HL-60 (cell line): ENCODE measurements at places on chromosomes 3 and 15.

- no peak for DNase-seq
These were observed 375.1 kb downstream of the FOXP1 start for GRCh38 chr3:71208211-71209095.

DNA sequence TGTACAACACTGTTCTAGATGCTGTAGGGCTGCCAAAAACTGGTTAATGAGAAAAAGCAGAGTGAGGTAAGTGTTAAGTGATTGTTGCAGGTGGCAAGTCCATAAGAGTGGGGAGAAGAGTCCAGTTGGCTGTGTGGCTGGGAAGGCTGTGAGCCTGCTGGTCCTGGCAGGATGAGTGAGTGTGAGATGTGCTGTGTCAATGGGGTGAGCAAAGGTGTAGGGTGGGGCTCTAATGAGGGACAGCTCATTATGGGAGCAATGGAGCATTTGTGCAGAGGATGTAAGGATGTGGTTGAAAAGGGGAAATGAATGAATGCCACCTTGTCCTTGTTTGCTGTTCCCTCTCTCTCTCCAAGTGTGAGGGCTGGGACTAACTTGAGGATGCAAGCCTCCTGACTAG, 145.3 kb upstream of the ROPN1 start:
- no peak for DNase-seq

GRCh38 chr15:101170568-101171350, 81.1 kb downstream of the CHSY1 start:
- no peak for DNase-seq

DNA sequence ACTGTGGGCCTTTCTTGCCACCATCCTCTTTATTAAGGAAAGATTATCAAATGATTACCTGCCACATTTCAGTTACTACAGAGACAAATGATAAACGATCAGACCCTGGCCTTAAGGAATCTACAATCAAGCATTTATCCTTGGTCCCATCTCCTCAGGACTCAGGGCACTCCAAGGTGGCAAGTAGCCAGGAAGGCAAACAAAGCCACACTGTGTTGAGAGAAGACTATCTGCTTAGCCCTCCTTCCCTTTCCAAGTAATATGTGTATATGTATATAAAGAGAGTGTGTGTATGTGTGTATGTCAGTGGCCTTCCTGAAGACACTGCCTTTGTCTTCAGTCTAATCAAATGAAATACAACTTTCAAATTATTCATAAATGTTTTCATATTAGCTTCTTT, 490.1 kb upstream of the ATP11B start:
- DNase-seq: no peak

- DNase-seq: no peak
These were observed 20.4 kb downstream of the KPNA4 start for GRCh38 chr3:160544844-160545503.

- DNase-seq: no peak
These were observed 797.6 kb downstream of the ROBO2 start for GRCh38 chr3:77837456-77838025.

GRCh38 chr15:39188314-39188713, 392.6 kb upstream of the THBS1 start:
- DNase-seq: no peak
